ENCODE measurements at places on chromosomes 7 and 10.

DNA sequence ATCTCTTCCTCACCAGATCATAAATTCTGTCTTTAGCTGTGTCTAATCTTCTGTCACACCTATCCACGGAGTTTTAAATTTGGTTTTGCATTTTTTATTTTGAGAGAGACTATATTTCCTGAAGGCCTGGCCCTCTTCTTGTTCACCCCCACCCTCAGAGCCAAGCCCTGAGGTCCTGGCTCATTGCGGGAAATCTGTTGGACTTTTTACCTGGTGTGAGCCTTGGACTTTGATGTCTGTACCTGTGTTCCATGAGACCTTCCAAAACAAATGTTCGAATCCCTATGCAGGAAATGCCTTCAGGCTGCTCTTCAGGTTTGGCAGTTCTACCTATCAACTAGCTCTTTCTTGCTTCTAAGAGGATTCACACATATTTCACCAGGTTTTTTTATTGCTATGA lies 175.2 kb upstream of the GRB10 start:
- DNase-seq, result no peak

- no peak for DNase-seq
These were observed 15.9 kb downstream of the CUL2 start for GRCh38 chr10:35074266-35074665.

GRCh38 chr10:113161066-113161465 lies 211.0 kb downstream of the TCF7L2 start:
- DNase-seq, result no peak

DNA sequence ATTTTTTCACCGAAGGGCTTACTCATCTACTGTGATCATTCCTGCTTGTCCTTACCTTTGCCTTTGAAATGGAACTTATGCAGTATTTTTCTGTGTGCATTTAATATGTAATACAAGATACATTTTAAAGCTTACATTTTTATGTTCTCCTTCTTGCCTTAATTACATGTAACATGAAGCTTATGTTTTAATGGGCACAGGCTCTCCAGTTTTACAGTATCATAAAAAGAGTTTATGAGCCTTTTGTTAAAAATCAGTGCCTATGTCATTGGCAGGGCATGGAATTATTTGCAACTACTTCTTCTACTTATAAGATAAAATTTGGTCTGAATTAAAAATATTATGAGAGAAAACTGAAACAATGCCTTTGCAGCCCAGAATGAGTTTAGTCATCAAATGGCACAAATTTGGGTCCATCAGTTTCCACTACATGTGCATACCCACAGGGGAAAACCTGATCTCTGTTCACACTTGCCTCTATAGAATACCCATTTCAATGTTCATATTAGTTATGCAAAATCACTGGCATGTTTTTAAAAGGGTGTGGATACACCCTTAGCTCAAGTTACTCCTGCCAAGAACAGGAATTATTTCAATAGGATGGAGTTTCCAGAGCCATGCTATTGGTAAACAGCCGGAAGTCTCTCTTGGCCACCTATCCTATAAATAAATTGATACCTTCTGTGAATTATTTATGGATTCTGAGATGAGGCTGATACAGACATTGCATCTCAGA lies 27.9 kb upstream of the WNT16 start:
- no peak for DNase-seq

- no peak for DNase-seq
These were observed 24.7 kb upstream of the SLC18A3 start for GRCh38 chr10:49585387-49585786.

DNA sequence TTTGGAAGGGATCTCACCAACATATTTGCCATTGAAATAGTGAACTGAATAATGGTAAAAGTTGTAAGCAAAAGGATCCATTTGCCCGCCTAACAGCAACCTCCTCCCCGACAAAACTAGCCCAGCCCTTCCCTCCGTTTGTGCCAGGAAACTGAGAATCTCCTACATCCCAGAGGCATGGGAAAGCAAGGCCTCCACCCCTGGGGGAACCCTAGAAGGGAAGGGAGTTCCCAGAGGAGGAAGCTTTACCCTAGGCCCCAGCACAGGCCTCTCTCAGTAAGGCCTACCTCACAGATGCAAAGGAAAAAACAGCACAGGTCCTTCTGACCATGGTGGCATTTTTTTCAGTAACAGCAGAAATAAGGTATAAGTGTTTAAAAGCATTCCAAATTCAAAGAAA lies 229.7 kb downstream of the ELMO1 start:
- no peak for DNase-seq

GRCh38 chr7:4998244-4998643 lies 39.3 kb upstream of the MMD2 start:
- no peak for DNase-seq

- no peak for DNase-seq
These were observed 277.4 kb downstream of the FZD1 start for GRCh38 chr7:91541641-91542040.

DNA sequence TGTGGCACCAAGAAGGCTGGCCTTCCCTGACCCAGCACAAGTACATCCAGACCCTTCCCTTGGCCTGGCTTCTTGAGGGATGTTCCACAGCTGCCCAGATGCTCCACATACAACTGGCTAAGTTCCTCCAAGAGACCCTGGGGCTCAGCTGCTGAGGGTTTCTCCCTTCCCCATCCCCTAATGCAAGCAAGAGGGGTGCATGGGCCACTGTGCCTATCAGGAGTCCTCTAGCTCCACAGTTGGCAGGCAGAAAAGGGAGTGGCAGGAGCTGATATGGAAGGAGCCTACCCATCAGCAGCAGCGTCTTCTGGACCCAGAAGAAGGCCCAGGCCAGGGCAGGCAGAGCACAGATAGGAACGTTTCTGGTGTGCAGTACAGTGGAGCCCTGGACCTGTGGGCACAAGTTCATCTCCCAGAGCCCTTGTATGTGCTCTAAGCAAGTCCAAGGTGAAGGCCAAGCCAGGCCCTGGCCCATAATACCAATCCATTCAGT lies 26.2 kb downstream of the VSIR start:
- DNase-seq, result no peak

DNA sequence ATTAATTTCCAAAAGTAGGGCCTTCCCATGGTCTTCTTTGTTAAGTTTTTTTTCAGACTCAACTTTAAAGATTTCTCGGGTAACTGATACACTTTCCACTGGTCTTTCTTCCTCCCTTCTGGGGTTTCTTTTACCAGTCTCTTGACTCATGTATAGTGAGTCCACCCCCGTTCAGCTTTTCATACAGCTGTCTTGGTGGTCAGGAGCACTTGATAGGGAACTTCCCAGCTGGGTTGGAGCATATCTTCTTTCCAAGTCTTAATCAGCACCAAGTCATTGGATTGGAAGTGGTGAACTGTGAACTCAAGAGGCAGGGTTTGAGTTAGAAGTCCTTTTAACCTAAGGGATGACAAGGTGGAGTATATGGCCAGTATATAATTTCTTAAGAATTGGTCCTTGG lies 29.2 kb upstream of the ELOVL3 start:
- no peak for DNase-seq

GRCh38 chr10:18523025-18523424 lies 128.4 kb downstream of the NSUN6 start:
- DNase-seq, result no peak

- peak; percentile 51 for DNase-seq
These were observed 8.3 kb upstream of the ZC3HAV1L start for GRCh38 chr7:139043823-139044812.

DNA sequence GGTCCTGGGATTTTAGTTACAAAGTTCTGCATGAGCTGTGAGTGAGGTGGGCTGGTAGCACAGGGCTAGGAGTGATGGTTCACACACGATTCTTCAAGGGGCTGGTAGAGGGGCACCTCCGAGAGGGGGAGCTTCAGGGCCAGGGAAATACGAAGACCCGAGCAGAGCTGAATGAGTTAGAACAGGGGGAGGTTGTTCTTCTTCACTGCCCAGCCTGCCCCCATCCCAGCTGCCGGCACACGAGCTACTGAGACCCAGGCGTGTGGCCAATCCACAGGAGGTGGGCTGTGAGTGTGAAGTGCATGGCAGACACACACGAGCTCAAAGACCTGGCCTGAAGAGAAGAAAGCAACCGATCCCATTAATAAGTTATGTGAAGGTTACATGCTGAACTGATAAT lies 256.2 kb upstream of the ZNF32 start:
- no peak for DNase-seq

DNA sequence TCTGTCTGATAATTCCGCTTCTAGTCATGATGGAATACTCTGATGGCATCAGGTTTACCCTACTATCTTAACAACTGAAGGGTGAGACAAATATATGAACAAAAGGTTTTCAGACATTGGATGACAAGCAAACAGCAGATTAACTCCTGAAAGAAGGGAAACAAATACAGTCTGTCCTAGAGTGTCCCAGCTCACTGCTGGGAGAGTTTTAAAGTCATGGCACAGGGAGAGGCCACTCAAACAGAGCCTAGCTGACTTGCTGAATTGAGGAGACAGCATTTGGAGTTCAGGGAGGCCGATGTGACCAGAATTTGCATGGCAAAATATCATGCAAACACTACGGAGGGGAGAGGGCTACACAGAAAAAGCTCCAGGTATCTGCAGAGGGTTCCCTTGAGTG lies 73.1 kb downstream of the MDH2 start:
- no peak for DNase-seq

GRCh38 chr10:91597197-91597881 lies 35.5 kb downstream of the PPP1R3C start:
- DNase-seq, result no peak

GRCh38 chr10:94183666-94184264 lies 179.0 kb downstream of the NOC3L start:
- no peak for DNase-seq

GRCh38 chr10:3226960-3227744 lies 54.6 kb upstream of the PITRM1 start:
- no peak for DNase-seq

- DNase-seq, result no peak
These were observed 113.5 kb upstream of the C10orf90 start for GRCh38 chr10:126783806-126784557.

DNA sequence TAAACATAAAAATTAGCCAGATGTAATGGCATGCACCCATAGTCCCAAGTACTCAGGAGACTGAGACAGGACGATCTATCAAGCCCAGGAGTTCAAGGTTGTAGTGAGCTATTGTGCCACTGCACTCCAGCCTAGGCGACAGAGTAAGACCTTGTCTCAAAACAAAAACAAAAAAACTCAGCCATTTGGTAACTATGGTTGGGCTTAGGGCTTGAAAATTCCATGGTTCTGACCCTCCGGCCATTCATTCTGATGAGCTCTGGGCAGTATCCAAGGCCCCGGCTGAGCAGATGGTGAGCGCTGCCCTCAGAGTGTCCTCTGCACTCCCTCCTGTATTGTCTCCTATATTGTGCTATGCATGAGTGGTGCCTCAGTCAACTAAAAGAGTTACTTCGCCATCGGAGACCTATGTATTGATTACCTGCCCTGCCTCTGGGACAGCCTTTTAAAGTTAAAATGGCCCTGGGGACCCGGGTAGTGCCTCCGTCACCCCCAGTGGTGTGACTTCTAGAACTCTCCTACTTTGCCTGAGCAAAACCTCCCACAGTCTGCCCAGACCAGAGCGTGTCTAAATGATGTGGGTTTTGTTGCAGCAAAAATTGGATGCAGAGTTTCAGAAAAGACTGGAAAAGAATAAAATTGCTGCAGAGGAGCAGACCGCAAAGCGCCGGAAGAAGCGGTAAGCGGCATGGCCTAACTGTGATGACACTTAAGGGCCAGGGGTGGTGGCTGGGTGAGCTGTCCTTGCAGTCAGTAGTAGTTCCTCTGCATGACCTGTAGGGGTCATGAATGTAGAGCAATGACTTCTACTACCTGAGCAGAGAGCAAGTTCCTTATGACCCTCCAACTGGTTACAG lies 8.1 kb downstream of the PRKRIP1 start:
- peak; percentile 7 for DNase-seq

DNA sequence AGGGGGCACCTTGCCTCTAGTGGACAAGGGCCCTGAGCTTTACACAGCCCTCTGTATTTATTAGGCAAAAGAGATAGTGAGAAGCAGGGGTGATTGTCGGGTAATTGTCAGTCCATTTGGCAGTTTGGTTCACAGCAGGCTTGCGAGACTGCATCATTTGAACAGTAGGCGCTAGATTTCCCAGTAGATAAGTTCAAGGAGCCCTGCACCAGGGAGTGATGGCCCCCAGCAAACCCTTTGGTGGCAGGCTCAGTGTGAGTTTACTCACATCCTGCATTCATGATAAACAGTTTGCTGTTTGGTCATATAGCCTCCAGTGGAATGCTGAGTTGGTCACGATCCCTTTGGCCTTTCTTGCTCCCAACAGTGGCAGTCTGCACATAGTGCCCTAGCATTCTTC lies 59.4 kb downstream of the MARCHF5 start:
- DNase-seq, result no peak

DNA sequence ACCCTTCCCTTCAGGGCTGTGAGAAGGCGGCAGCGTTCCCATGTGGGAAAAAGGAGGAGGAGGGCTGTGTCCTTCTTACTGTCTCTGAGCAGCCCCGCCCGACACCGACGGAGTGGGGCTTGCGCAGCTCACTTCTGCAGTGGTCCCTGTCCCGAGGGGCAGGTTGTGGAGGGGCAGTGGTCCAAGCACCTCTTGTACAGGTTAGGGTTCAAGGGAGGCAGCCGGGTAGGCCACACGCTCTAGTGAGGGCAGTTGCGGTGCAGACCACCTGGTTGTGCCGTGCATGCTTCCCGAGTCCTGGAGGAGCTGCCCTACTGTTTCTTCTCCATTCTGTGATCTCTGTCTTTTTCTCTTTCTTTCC lies 32.8 kb downstream of the AGAP3 start:
- no peak for DNase-seq

DNA sequence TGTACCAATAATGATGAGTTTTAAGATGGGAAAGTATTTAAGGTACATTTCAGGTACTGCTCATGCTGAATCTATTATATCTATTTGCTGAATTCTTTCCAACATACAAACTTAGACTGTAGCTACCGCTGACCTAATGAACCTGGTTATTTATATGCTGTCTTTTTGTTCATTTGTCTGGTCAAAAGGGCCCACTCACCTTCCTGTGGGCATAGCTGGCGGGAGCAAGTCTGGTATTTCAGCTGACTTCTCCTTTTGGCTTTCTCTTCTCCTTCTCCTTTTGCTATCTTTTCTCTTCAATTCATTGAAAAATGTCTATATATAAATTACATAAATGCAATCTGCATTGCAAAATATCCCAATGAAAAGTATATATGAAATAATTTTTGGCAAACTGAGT lies 9.5 kb downstream of the PLXDC2 start:
- DNase-seq, result no peak

- no peak for DNase-seq
These were observed 6.0 kb upstream of the CUEDC2 start for GRCh38 chr10:102438374-102438773.

DNA sequence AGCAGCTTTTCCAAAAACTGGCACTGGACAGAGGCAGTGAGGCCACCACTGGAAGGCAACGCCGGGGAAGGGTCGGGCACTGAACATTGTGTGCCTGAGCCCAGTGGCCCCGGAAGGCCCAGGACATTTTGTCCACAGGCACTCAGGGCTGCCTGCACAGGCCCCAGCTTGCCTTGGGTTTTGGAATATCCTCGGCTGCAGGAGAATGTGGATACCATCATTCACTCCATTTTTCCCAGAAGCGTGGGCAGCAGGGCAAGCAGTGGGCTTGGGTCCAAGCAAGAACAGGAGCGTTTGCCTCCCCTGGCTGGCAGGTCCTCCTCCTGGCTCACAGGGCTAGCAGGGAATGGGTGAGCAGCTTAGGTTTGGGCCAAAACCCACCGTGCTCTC lies 147.4 kb downstream of the EBF3 start:
- no peak for DNase-seq
